Hindlimb muscle (tissue), 1 donor: ENCODE measurements at places on chromosomes 11 and 22. TPM values are rescaled to one million over a fixed set of nuclear protein-coding genes. Genes with fewer than 3 reads are reported as not detected.

DNA sequence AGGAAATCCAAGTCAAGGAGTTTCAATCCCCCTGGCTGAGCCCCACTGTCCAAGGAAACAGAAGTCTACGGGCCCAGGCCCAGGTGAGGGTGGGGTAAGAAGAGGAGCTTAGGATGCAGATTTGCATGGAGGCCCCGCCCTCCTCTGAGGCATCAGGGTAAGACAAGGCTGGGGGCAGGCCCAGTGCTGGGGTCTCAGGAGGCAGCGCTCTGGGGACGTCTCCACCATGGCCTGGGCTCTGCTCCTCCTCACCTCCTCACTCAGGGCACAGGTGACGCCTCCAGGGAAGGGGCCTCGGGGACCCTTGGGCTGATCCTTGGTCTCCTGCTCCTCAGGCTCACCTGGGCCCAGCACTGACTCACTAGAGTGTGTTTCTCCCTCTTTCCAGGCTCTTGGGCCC is 31.3 kb upstream of the IGLL5 start:
- DNase-seq: no peak

Gene DKK3
- polyA plus RNA-seq: 49.7 TPM

GRCh38 chr11:64715756-64716472 is 7.1 kb downstream of the NRXN2 start:
- DNase-seq: no peak

- DNase-seq: no peak
Observed at GRCh38 chr11:33324302-33324985, 67.3 kb downstream of the HIPK3 start.

Gene EHF
- 0.22 TPM for polyA plus RNA-seq

DNA sequence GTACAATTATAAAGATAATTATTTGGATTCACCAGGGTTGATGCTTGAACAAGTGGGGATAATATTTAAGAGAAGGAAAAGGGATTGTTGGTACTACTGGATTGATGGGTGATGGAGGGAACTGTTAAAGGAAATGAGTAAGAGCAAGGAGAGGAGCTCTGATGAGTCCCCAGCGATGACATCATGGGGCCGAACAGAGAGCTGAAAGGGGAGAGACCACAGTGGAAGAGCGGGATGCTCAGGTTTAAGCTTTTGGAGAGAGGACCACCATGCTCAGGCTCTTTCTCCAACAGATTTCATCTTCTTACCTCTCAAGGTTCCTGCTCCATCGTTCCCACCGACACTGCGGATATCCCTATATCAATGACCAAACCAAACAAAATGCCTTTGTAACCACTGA is 568.7 kb downstream of the ETS1 start:
- no peak for DNase-seq
